DMS 273 treated with DMSO at 0.1 percent for 48 hours (cell line): ENCODE measurements at places on chromosomes 11 and 22.

- DNase-seq: no peak
Measured at GRCh38 chr11:83392556-83392955, 106.4 kb upstream of the CCDC90B start.

GRCh38 chr22:19122752-19123492, 710 bp upstream of the DGCR2 start:
- DNase-seq: no peak

GRCh38 chr11:111627591-111627990, 25.3 kb downstream of the SIK2 start:
- no peak for DNase-seq

- no peak for DNase-seq
Measured at GRCh38 chr22:40397396-40397795, 27.0 kb downstream of the SGSM3 start.

DNA sequence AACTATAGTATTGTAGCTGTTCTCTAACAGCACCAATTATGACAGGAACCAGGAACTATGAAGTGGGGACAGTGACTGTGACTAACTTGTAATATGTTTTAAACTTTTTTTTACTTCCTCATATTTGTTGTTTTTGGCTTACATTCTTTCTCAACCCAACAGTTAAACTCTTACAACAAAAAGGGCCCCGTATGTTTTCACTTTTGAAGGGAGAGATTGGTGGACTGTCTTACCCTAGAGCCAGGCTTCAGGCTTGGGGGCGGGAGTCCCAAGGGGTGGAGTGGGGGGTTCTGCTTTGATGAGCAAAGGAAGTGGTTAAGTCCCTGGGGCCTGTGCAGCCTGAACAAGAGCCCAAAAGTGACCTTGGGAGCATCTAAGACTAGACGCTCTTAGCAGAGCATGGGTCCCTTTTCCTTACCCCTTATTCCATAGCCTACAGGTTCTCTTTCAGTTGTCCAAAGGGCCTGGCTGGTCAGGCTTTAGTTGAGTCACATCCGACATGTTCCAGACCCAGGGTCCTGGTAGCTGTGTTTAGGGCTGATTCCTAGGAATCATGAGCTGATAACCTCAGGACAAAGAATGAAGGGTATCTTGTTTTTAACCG, 38.8 kb downstream of the STIM1 start:
- DNase-seq: no peak

- no peak for DNase-seq
Measured at GRCh38 chr22:22442928-22443709, 65.4 kb downstream of the ZNF280B start.

- DNase-seq: no peak
Measured at GRCh38 chr22:24231706-24232105, 13.2 kb downstream of the GGT5 start.

GRCh38 chr11:63244862-63245261, 1.5 kb upstream of the SLC22A25 start:
- no peak for DNase-seq

DNA sequence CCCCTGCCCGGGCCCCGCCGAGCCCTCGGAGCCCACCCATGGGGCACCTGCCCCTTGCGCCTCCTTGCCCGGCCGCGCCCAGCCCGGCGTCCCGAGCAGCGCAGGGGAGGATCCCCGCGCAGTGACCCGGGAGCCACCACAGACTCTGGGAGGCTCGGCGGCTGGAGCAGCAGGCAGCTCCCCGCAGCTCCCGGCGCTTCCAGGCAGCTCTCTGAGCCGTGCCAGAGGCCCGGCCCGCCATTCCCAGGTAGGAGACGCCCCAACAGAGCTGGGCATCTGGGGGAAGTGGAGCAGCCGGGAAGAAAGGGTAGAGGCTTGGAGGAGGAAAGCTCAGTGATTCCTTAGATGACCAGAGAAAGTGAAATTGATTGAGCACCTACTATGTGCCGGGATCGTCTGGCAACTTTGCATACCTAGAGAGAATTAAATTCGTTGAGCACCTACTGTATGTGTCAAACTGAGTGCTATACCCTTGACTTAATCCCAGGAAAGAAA, 670 bp downstream of the RASD2 start:
- DNase-seq: no peak

GRCh38 chr22:41772645-41773044, 27.8 kb upstream of the CCDC134 start:
- DNase-seq: no peak

DNA sequence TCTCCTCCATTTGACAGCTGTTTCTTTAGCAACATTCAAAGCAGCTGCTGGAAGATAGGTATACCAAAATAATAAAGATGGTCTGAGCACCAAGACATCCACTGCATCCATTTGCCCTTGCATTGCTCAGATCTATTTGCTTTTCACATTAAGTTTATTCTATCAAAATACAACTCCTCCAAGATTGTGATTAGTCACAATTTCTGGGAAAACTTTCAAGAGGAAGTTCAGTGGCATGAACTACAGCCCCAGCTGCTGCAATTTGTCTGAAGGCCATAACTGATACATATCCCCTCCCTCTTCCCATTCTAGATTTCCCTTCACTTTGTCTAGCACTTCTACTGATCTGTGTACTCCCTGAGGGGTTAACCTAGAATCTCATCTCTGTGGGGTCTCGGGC, 117.5 kb upstream of the CEP126 start:
- DNase-seq: no peak

DNA sequence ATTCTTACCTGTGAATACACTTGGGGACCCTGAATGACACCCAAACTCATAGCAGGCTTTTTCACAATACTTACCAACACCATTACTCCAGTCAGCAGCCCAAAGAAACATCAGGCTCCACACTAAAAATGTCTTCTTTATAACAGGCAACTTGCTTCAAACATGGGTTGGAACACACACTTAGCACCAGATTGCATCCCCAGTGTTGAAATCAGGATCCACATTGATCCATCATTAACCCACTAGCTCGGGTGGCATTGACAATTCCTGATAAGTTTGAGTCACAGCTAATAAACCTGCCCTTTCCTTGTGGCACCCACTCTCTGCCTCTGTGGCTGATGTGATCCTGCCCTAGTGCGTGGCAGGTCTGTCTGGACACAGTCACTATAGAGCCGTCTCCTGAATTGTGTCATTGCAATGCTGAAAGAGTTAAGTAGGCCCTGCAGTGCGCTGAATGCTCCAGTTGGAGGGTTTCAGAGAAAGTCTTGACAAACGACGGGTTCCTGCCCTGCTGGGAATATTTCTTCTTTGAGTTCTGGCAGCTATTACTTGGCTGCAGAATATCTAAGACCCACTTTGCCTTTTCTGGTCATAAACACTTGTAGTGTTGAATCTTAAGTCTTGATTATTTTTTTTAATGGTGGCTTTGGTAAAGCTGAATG, 19.6 kb upstream of the C11orf96 start:
- DNase-seq: no peak

GRCh38 chr11:119496997-119497396, 74.0 kb upstream of the THY1 start:
- DNase-seq: no peak

GRCh38 chr11:7639643-7640025, 33.7 kb downstream of the CYB5R2 start:
- DNase-seq: no peak

DNA sequence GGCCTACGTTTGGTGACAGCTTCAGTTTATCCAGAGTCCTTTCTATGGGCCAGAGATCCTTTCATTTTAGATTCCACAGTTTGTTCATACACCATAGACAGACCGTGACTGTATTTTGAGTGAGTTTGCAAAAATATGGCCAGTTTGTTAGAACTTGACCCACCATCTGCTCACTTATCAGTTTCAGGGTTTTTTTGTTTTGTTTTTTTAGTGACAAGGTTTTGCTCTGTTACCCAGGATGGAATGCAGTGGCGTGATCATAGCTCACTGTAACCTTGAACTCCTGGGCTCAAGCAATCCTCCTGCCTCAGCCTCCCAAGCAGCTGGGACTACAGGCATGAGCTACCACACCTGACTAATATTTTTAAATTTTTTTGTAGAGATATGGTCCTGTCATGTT, 9.1 kb upstream of the CKAP5 start:
- no peak for DNase-seq

DNA sequence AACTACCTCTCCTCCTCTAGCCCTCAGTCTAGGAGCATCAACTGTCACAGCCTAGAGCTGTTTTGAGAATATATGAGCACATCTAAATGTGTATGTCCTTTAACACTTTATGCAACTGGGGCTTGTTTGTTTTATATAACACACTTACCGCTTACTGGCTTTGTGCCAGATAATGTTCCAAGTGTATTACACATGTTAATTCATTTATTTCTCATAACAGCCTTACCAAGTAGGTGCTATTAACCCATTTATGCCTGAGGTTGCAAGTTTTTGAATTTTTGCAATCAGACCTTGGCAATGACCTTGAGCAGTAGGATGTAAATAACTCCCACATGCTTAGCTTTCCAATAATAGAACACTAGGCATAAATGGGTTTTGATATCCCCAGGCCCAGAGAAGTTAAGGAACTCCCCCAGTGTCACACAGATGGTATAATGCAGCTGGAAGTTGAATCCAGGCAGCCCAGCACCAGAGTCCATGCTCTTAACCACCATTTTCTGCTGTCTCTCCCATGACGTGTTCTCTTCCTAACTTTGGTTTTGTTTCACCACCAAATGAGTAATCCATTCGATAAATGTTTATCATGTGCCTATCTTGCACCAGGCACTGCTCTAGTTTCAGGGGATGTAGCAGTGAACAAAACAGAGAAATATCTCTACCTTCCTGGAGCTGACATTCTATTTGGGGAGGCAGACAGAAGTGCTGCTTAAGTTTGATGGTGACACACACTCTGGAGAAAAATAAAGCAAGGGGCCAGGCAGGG, 23.1 kb downstream of the PRDM11 start:
- DNase-seq: no peak

- DNase-seq: no peak
Measured at GRCh38 chr11:35007277-35007676, 90.9 kb downstream of the PDHX start.

DNA sequence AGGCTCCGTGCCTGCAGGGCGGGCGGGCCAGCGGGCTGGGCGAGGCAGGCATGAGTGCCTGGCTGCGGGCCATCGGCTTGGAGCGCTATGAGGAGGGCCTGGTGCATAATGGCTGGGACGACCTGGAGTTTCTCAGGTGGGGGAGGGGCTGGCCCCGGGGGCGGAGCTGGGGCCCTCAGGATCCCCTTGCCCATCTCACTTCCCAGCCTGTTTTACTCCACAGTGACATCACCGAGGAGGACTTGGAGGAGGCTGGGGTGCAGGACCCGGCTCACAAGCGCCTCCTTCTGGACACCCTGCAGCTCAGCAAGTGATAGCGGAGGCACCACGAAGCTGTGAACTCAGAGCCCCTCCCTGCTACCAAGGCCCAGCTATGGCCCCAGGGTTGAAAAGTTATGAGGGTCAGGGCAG, 5.9 kb downstream of the PHOX2A start:
- no peak for DNase-seq

- DNase-seq: no peak
Measured at GRCh38 chr11:120338107-120338933, 2.1 kb downstream of the ARHGEF12 start.

DNA sequence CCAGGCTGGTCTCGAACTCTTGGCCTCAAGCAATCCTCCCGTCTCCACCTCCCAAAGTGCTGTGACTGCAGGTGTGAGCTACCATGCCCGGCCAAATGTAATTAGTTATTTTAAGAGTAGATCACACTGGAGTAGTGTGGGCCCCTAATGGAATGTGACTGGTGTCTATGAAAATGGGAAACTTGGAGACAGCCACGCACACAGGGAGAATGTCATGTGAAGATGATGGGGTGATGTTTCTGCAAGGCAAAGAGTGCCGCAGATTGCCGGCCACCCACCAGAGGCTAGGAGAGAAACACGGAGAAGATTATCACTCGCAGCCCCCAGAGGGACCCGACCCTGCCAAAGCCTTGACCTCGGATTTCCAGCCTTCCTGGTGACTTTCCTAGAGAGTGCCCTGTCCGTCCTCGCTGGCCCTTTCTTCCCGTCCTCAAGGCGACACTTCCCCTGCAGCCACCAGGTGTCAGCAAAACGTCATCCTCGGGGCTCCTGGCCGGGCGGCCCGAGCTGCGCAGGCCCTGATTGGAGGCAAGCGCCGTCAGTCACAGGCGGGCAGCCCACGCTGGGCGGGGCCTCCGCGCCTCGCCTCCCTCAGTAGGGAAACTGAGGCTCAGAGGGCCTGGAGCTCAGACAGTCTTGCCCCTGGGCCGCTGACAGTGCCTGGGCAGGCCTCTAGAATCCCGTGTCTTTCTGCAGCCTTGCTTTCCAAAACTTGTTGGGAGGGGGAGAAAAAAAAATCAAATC, 16.3 kb downstream of the CRYBB2 start:
- peak; percentile 34 for DNase-seq

DNA sequence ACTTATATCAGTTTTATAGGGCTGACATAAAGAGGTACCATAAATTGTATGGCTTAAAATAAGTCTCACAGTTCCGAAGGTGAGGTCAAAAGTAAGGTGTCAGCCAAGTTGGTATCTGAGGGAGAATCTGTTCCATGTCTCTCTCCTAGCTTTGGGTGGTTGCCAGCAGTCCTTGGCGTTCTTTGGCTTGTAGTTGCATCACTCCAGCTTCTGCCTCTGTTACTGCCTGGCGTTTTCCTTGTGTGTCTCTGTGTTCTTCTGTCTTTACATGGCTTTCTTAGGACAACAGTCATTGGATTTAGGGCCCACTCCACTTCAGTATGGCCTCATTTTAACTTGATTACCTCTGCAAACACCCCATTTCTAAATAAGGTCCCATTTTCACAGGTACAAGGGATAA, 16.7 kb downstream of the MMP7 start:
- DNase-seq: no peak

DNA sequence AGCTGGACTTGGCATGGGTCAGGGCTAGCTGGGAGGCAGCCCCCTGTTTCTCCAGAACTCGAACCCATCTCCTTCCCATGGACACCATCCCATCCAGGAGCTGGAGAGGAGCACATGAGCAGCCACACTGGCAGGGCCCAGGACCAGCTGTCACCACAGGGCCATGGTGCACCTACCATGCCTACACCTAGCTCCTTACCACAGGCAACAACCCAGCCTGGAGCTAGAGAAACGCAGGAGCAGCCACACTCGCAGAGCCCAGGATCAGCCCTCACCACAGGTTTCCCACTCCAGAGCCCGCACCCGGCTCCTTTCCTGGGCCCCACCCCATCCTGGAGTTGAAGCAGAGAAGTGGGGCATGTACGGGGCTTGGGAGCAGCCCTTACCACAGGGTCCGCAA, 50.2 kb downstream of the GAB4 start:
- DNase-seq: no peak

GRCh38 chr11:96748639-96749370, 359.0 kb downstream of the JRKL start:
- DNase-seq: no peak

- DNase-seq: peak; percentile 65
Measured at GRCh38 chr11:119120639-119121007, 757 bp upstream of the HINFP start.

DNA sequence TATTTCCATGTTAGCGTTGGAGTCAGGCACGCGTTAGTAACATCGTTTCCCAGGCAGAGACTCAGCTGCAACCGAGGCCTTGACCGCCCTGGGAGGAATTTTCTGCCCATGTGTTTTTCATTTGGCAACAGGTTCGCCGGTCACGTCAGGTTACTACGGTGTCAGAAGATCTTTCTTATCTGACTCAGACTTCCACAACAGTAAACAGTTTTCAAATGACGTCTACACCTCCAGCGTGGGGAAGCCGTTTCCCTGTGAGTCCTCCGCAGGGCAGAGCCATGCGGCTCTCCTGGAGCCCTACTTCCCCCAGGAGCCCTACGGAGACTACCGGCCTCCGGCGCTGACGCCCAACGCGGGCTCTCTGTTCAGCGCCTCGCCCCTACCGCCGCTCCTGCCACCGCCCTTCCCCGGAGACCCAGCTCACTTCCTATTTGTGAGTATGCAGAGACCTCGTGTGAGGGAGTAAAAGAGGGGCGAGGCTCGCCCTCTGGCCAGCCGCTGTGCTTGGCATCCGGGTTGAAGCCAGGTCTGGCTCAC, 14.3 kb upstream of the POU2AF3 start:
- no peak for DNase-seq

- DNase-seq: no peak
Measured at GRCh38 chr22:42684462-42685195, 35.4 kb upstream of the CYB5R3 start.
